ENCODE measurements at places on chromosomes 1 and 21.

DNA sequence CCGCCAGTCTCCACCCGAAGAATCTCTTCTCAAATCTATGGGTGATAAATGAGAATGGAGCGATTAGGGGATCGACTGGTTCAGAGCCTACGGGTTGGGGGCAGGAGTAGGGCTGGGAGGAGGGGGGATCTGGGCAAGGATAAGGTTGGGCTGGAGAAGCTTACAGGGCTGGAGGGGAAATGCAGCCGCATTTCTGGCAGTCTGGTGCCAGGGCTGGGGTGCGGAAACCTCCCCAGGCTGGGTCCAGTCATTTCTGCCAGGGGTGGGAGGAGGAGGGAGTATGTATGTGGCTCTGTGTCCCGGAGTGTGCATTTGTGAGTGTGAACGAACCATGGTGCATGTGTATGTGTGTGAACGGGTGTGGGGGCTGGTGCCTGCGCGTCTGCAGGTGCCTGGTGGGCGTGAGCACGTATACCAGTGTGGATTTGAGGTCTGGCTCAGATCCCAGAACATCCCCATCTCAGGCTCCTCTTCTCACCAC lies 10.2 kb downstream of the C1orf216 start:
- DNase-seq = no peak

- no peak for DNase-seq
Observed at GRCh38 chr1:236761397-236762132, 33.5 kb upstream of the MTR start.

DNA sequence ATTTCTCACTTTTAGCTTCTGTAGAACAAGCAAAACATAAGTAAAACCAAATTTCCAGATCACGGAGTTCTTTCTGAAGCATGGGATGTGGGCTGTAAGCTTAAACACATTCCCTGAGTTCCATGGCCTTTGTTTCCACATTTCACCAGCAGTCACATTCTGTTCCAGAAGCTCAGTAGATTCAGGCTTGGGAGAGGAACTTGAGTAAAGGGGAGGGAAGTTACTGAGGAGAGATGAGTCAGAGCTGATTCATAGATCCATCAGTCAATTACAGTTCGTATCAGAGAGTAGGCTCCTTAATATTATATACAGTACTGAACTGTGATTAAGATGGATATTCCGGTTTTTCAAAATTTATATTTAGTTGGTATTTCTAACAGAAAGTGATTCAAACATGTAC lies 614.3 kb downstream of the NCAM2 start:
- DNase-seq = no peak

GRCh38 chr1:230701895-230702768 lies 11.8 kb downstream of the AGT start:
- no peak for DNase-seq

- no peak for DNase-seq
Observed at GRCh38 chr1:110873856-110874255, 908 bp downstream of the CD53 start.

DNA sequence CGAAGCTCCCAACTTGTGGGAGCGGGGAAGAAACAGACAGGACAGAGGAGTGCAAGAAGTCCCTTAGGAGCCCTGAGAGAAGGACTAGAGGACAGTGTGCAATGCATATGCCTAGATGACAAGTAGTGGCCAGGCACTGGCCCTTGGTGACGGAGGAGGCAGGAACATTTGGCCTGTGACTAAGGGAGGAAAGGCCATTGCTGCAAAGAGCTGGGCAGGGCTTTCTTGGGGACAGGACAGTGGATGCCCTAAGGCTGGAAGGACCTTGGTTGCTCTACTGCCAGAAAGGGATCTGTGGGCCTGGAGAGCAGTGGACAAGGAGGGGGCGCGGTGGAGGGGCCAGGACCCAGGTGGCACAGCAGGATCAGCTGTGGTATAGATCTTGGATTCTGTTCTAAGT lies 481.3 kb downstream of the CAMTA1 start:
- no peak for DNase-seq

GRCh38 chr1:9451081-9451480 lies 88.2 kb upstream of the SLC25A33 start:
- DNase-seq = no peak

GRCh38 chr1:112026501-112026900 lies 37.0 kb upstream of the KCND3 start:
- no peak for DNase-seq

DNA sequence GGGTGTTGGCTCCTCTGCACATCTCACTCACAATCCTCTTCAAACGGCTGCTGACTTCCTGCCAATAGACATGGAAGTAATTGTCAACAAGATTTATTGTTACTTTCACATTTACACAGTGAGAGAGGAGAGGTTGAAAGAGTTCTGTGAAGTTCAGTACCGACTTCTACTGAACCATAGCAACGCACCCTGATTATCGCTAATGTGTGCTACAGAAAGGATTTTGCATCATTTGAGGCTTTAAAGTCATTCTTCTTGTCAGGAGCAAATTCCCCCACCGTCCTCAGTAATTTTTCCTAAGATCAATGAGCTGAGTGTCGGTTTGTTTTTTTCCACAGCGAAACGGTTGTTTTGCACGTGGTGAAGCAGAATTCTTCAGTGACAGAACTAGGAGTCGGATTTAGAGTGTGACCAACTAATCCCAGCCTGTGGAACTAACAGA lies 361.0 kb downstream of the ADGRL2 start:
- DNase-seq = no peak

GRCh38 chr1:166273618-166274017 lies 106.8 kb upstream of the FAM78B start:
- DNase-seq = no peak

- DNase-seq = no peak
Observed at GRCh38 chr1:169601096-169601881, 15.0 kb upstream of the F5 start.

DNA sequence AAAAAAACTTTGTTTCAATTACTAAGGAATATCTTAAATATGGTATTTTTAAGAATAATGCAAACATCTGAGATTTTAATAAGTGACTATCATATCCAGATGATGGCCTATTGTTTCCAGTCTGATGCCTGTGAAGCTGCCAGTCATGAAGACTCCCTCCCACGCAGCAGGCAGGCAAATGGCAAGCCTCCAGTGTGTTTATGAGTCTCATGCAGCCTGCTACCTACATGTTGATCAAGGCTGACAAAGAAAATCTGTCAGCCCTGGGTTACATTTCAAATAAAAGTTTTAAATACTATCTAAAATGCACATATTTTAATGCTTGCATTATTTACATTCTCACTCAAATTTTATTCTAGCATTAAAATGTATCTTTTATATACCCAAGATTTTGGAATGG lies 137.6 kb upstream of the RNPC3 start:
- no peak for DNase-seq

DNA sequence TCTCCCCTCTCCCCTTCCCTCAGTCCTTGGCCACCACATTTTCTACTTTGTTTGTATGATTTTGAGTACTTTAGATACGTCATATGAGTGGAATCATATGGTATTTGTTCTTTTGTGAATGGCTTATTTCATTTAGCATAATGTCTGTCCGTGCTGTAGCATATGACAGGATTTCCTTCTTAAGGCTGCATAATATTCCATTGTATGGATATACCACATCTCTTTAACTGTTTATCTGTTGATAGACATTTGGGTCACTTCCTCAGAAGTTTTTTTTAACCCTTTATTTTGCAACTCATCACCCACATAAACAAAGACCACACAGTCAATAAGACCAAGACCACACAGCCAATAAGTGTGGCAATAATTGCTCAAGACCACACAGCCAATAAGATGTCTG lies 24.9 kb downstream of the FAM163A start:
- no peak for DNase-seq

DNA sequence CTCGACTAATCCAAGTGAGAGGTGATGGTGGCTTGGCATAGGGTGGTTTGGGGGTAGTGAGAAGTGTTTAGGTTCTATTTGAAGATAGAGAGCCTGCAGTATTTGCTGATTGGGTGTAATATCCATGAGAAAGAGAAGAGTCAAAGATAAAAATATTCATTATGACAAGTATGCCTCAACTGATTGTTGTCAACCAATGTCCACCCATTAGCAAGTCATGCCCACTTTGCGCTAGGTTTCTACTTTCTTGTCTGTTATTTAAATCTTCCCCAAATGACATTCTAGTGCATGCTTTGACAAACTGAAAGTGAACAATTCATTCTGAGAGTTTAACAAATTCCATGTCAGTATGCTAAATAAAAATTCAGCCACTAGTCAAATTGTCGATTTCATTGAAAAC lies 3.8 kb upstream of the XCL1 start:
- no peak for DNase-seq

- DNase-seq = no peak
Observed at GRCh38 chr1:183490932-183491331, 18.6 kb downstream of the SMG7 start.

DNA sequence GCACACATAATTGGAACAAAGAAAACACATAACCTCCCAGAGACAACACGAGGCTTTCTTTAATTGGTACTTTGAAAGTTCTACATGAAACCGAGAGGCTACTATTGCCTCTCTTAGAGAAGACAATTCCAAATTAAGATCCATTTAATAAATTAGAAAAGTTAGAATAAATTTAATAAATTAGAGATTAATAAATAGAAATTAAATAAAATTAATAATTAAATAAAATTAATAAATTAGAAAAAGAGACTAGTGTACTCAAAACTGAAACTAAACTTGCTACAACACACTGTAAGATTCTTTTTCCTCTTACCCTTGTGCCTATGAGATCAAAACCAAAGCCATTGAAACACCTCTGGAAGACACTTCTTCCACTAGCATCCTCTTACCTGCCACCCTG lies 199.0 kb downstream of the URB2 start:
- DNase-seq = no peak

All from stimulated activated CD8-positive, alpha-beta memory T cell treated with anti-CD3 and anti-CD28 coated beads, Interleukin-15, amount 100 ng/mL, for 24 hours (primary cell).